Stimulated activated CD4-positive, alpha-beta T cell treated with anti-CD3 and anti-CD28 coated beads, Interleukin-15, amount 100 ng/mL, for 24 hours (primary cell): ENCODE measurements at places on chromosomes 12 and 14.

GRCh38 chr12:69686731-69687130 is 12.4 kb downstream of the BEST3 start:
- no peak for DNase-seq

- no peak for DNase-seq
These were observed 398.9 kb upstream of the CCDC196 start for GRCh38 chr14:66087231-66087630.

DNA sequence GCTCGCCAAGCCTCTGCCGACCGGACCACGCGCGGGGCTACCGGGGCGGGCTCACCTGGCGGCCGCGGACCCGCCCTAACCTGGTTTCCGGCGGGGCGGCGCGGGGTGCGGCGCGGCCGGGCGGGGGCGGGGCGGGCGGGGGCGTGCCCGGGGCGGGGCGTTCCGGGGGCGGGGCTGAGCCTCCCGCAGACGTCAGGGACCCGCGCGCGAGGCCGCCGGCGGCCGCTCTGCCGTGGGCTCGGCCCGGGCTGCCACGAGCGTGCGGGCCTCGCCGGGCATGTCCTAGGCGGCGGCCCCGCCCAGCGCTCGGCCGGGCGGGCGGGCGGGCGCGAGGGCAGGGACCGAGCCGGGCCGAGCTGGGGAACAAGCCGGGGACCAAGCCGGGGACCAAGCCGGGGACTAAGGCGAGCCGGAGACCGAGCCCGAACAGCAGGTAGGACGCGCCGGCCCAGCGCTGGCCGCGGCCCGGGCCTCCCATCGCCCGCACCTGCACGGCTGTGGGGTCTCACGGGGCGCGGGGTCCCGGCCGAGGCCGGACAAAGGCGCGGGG is at the start of gene CEP170B:
Gene CEP170B (plus strand): TSS at position 188 of the 550 bp plus-strand sequence. CDS start 3,183 bp downstream, outside the sequence.
- peak; percentile 55 for DNase-seq

DNA sequence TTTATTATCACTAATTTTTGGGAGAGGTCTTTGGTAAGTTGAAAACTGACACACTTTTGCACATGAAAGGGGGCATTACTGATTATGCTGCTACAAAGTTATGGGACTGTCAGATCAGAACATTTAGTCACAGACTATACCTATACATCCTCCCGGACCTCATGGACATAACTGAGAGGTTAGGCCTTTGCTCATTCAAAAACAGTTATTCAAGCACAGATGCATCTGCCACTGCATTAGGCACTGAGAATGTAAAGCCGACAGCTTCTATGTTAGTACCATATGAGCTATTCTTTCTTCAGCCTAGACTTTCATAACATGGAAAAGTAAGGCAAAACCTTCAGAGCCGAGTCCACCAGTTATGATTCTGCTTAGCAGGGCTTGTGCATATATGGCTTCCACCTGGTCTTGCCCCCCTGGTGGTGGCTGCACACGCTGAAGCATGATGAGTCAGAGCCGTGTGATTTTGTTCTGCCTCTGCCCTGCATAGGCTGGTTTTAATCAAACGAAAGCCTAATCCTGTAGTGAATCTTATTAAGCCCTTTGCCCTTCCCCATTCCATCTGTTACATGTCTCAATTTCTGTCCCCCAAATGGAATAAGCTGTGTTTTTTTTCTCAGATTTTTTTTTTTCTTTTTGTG is 21.8 kb upstream of the RNU6-8 start:
- DNase-seq: no peak

- DNase-seq: no peak
These were observed 1.4 kb downstream of the C12orf56 start for GRCh38 chr12:64389154-64389553.
